Myocyte (in vitro differentiated cells): ENCODE measurements at places on chromosomes 7 and 10. TPM values are rescaled to one million over a fixed set of nuclear protein-coding genes. Genes with fewer than 3 reads are reported as not detected.

Gene AS3MT
- 7.0 and 8.1 TPM in 2 replicates for total RNA-seq

Gene MACC1
- total RNA-seq = 0.05 and 0.10 TPM in 2 replicates

Gene C10orf53
- not detected in 2 replicates for total RNA-seq

Gene PON3
- not detected in 2 replicates for total RNA-seq

Gene UNCX
- not detected in 2 replicates for total RNA-seq
